Amygdala (tissue), 56 donors: ENCODE measurements at places on chromosomes 2 and 18.

DNA sequence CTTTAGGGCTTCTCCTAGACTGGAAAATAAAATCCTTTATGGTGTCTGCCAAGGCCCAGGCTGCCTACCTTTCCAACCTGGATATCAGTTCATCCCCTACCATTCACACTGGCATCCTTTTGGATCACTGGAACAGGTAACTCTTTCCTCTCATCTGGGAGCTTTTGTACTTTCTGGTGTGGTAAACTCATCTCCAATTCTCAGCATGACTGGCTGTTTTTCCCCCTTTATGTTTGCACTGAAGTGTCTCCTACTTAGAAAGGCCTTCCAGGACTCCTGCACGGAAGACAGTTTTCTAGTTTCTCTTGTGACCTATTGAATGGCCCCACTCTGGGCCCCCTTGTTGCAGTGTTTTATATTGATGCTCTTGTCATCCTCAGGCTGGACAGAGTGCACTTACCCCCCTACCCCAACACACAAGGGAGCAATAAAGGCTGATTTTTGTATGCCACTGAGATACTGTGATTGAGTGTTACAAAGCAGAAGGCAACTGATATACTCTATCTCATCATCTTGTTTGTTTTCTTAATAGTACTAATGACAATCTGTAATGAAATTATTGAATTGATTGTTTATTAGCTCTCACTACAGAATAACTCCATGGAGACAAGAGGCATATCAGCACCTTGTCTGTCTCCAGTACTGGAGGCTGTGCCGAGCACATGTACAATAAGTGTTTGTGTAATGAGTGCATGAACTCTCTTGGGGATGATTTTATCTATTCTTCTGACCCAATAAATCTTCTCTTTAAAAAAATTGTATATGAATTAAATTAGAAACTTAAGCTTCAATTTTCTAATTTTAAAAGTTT lies 129.9 kb downstream of the PIEZO2 start:
- DNase-seq = no peak

DNA sequence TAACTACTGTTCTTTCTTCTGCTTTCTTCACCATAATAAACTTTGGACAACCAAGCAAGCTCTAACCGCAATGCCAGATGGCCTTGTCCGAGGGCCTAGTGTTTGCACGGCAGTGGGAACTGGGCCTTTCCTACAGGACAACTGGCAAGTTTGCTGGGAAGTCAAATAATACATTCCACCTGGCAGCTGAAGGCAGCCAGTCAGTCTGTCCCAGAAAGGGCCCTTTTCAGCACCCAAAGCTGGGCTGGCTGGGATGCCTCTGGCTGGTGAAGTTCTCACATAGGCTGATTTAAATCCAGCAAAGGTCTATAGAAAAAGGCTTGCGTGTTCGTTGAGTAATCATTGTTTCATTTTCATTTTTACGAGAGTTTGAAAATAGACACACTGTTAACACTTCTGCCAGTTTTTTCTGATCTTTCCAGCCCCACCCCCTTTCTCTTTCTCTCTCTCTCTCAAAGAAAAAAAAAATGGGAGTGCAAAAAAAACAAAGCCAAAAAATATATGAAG lies 110.0 kb upstream of the EPAS1 start:
- no peak for DNase-seq

- DNase-seq = peak; percentile 2
Measured at GRCh38 chr2:48589170-48589767, 28.4 kb upstream of the GTF2A1L start.

DNA sequence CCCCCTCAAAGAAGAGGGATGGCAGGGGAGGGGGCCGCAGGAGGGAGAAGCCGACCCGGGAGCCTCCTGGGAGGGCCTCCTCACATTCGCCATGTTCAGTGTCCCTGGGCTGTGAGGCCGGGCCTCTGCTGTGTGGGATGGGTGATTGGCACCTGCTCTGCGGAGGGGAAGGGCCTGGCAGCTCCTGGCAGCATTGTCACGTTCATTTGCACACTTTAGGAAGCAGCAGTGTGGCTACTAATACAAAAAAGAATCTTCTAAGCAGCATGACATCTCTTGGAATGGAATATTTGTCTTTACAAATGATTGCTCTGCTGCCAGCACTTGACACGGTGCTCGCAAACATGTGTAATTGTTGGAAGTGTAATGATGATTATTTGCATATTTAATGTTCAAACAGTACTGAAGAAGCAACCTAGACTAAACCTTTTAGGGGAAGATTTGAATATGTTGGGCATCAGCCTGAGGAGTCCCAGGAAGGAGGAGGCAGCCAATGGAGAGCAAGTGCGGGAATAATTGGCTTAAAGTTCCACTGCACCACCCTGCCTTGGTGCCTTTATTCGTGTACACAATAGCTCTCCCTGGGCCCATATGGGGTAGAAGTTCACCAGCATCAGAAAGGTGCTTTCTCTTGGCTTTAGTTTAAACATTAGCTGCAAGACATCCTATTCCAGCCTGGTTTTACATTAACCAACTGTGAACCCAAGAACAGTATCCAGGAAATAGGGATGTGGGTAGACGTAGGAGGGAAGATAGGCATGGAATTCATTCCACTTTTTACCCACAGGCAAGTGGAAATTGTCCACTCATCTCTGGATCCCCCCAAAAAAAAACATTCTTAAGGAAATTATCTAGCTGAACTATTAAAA lies 404.9 kb downstream of the TMEM182 start:
- DNase-seq = no peak

DNA sequence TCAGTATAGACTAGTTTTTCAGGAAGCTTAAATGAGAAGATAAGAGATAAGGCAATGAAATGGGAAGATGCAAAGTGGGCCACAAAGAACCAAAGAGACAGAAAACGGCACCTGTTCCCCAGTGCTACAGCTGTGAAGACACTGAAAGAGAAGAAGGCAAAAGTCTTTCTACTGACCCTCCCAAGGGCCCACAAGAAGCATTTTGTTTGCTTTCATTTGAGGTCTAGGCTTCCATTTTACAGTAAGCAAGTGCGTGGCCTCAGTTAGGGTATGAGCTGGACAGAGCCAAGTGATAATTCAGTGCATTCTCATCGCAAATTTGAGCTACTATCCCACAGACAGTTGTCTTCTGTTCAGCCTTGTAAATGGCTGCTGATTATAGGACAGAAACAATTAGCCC lies 53.4 kb upstream of the STK17B start:
- no peak for DNase-seq
